ENCODE measurements at places on chromosomes 2 and 18.

GRCh38 chr2:157443795-157444640 lies at the start of gene CYTIP:
TSS of gene CYTIP (minus strand) at chr2:157444089. CDS start at chr2:157444020, 69 bp downstream.
- DNase-seq: peak; percentile 56

- DNase-seq: no peak
These were observed 13.8 kb downstream of the NBAS start for GRCh38 chr2:15547115-15547876.

DNA sequence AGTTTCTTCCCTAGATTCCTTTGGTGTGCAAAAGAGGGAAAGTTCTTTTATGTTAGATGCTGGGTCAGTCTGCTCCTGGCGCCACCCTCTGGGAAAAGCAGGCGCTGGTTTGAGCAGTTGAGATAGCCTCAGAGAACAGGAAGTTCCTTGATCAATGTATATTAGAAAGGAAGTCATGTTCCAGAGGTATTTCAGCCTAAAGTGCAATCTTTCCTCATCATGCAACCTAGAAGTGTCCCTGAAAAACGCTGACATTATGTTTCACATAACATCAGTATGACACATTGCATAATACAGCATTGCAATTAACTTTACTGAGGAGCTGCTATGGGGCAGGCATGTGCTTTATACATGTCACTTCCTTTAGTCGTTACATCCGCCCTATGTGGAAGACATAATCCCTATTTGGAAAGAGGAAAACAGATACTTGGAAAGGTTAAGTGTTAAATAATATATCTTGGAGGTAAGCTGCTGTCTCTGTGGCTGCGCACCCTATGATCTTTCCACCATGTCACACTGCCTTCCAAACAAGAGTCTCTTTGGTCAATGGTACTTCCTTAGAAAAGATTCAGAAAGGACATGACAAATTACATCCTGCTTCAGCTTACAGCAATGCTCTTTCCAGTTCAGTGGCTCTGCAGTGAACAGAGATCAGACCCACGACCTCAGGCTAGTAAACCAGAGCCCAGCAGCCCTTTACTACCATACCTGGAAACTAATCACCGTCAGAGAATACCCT lies 369.7 kb downstream of the RAD51AP2 start:
- DNase-seq: no peak

DNA sequence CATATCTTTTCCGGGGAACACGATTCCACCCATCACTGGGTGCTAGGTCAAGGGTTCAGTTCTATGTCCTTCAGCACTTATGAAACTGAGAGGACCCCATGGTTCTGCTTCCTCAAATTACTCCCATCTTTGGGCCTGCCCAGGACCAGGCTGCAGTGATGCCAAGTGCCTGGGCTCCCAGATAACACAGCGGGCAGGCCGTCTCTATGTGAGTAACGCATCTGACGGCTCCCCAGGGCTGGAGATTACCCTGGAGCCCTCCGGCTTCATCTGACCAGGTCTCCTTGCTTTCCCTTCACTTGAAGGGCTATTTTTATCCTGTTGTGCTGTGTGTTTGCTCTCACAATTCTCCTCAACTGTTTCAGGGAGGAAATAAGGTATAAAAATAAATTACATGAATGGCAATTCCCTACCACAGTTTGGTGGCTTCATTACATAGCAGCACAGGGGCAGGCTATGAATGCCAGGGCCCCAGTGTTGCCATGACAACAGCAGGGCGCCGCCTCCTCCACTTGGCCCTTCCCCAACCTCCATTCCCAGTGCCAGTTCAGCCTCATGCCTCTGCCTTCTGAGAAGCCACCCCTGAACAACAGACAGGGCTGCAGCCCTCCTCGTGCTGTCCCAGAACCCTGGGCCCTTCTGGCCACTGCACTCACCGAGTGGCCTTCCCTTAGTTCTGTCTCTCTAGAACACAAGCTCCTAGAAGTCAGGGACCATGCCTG lies 25.4 kb upstream of the TMEM131 start:
- no peak for DNase-seq

DNA sequence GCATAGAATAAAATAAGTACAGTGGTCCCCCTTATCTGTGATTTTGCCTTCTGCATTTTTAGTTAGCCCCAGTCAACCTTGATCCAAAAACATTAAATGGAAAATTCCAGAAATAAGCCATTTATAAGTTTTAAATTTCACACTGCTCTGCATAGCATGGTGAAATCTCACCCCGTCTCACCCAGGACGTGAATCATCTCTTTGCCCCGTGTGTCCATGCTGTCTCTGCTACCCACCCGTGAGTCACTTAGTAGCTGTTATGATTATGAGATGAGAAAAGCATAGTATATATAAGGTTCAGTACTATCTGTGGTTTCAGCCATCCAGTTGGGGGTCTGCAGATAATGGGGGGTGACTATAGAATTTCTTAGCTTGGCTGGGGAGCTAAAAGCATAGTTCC lies 67.3 kb downstream of the RHBDD1 start:
- DNase-seq: no peak

DNA sequence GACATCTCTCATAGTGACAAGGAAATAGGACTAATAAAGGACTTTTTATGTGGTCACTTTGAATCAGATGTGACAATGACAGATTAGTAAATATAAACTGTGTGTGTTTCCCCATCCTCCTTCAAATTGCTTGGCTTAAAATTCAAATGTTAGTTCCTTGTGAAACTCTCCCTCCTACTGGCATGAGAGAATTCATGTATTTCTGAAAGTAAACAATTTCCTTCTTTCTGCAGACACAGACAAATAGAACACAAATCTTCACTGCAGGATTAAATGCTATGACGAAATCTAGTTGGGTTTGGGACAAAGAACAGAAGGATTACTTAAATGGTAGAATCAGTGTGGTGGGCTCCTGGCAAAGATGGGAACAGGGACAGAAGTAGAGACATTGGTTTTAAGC lies 328.7 kb upstream of the FAM98A start:
- no peak for DNase-seq

GRCh38 chr2:224466304-224466895 lies 64.5 kb upstream of the FAM124B start:
- no peak for DNase-seq

DNA sequence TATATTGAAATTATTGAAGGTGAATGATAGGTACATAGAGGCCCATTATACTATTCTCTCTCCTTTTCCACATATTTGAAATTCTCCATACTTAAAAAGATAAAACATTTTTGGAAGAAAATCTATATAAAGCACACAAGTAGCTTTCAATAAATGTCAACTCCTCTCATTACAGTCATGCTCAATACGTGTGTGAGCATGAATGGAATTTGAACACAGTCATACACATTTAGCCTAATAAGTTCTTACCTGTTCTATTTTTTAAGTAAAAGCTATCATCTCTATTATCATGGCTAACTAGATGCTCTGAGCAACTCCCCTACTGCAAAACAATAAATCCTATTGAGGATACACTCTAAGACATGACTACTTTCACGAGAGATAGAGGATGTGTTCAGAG lies 41.9 kb upstream of the SPATS2L start:
- no peak for DNase-seq

DNA sequence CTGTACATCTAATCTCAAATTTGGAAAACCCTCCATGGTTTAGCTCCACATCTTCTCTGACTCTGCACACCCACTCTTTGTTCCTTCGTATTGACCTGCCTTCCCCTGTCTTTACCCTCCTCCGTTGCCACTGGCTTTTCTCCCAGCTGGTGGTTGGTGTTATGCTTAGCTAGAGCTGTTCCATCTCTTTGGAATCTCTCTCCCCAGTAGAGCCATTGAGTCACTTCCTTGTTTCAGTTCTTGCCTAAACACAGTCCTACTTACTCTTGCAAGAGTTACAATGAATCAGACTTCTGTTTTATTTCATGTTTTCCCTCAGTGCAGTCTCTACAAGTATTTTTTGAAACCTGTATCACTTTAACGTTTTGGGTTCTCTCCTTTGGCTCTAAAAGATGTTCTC lies 263.9 kb downstream of the LTBP1 start:
- no peak for DNase-seq

- DNase-seq: no peak
These were observed 86.2 kb upstream of the RAB27B start for GRCh38 chr18:54742120-54742519.

GRCh38 chr2:29632018-29632417 lies 289.4 kb downstream of the ALK start:
- no peak for DNase-seq

- DNase-seq: no peak
These were observed 279.0 kb downstream of the KIAA1328 start for GRCh38 chr18:37107748-37108522.

DNA sequence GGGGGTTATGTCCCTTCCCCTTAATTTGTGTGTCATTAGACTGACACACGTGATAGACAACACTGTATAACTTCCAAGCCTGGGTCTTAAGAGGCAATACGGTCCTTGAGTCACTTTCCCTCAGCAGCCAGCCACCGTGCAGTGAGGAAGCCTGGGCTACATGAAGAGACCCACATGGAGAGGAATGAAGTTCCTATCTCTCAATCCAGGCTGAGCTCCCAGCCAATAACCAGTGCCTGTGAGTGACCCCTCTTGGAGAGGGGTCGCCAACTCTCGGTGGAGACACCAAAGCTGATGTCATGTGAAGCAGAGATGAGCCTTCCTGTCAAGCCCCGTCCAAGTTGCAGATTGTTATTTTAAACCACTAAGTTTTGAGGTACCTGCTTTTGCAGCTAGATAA lies 5.7 kb upstream of the WDSUB1 start:
- DNase-seq: no peak

GRCh38 chr2:2422621-2423020 lies 91.5 kb upstream of the MYT1L start:
- no peak for DNase-seq

DNA sequence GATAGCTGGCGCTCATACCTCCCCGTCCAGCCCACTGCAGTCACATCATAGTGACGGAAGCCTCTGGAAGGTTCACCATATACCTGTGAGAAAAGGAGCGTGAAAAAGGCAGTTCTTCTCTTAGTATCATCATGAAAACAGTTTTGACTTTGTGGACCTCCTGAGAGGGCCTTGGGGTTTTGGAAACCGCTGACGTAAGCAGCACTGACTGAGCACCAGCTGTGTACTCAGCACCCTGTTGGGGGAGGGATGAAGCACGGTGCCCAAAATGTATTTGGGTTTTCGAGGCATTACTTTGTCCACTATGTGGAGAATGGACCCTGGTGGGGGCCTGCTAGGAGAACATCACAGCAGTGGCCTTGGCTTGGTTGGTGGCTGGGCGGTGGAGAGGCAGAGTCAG lies 5.4 kb downstream of the SCLY start:
- no peak for DNase-seq

DNA sequence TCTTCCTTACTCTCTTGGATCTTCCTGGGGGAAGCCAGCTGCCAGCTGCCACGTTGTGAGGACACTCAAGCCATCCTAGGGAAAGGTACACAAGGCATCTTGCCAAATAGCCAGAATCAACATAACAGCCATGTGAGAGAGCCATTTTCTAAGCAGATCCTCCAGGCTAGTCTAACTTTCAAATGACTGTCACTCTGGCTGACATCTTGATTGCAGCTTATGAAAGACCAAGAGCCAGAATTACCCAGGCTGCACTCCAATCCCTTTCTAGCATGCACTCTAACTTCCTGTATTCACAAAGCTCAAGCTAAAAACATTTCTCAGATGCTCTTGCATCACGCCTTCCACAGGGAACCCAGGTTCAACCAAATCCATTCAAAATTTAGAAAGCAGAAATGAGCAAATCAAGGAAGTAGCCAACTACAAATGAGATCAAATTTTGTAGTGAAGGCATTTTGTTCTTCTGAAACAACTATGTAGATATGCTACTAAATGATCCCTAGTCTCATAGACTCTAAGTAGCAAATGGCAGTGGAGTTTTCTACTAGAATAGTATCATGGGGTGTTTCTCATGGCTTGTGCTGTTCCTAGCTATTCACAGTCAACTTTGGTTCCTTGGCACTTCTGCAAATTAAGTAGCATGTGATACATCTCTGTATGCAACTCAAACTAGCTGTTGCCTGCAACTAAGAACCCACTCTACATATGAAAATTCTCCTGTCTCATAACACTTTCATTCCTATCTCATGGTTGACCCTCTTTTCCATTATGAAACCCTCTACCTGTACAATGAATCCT lies 281.9 kb downstream of the ZEB2 start:
- no peak for DNase-seq

GRCh38 chr2:165044505-165045303 lies 89.4 kb upstream of the SLC38A11 start:
- no peak for DNase-seq

- DNase-seq: no peak
These were observed 265.7 kb upstream of the ZC3H15 start for GRCh38 chr2:186220409-186220808.

DNA sequence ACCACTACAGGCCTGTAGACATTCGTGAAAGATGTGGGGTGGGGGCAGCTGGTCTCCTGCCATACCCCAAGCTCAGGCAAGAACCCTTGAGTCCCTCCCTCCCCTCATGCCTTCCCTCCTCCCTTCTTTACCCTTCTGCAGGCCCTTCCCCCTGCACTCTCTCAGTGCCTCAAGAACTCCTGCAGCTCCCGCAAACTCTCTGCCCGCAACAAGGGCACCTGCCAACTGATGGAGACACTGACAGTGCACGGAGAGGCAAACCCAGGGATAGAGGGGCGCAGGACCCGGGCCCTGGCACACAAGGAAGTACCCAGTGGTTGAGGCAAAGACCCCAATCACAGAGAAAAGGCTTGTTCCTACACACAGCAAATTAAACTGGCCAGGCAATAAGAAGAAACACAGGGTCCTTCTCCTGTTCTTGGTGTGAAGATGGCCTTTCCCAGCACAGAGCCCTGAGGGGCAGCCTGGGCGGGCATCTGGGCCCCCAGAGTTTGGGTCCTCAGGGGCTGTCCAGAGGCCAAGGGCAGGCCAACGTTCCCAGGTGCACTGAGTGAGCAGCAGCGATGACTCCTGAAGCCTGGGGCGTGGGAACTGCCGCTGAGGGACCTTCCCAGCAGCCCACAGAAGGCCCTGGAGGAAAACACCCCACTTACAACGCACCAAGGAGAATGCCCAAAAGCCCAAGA lies 1.6 kb downstream of the TEKT4 start:
- no peak for DNase-seq

- DNase-seq: no peak
These were observed 104.4 kb downstream of the GULP1 start for GRCh38 chr2:188395903-188396689.
